ENCODE measurements at places on chromosomes 7 and 10.
A peak's percentile ranks its signal among the peaks of the same experiment; 100 is the strongest.

DNA sequence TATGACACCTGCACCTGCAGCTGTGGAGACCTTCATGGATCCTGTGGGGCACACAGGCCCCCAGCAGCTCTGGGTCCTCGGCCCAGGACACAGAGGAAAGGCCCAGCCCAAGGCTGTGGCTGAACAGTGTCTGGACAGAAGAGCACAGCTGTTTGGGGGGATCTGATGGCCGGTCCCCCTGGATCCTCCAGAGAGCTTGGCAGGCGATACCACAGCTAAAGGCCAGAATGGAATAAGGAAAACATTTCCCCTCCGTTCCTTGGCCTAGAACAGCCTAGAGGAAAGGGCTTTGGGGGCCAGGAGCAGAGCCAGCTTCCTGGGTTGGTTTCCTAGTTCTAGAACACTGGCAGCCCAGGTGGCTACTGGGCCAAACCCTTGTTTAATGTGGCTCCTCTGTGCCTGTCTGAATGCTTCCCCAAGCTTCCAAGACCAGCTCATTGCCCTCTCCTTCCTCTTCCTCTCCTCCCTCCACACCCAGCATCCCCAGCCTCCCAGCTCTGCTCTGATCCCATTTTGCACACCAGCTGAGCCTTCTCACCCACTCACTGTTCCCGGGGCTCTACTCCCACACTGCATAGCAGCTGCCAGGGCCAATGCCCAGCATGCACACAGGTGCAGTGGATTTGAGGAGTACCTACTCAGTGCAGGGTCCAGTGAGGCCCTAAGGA, 46.9 kb downstream of the GPAM start:
- DNase-seq, result no peak

DNA sequence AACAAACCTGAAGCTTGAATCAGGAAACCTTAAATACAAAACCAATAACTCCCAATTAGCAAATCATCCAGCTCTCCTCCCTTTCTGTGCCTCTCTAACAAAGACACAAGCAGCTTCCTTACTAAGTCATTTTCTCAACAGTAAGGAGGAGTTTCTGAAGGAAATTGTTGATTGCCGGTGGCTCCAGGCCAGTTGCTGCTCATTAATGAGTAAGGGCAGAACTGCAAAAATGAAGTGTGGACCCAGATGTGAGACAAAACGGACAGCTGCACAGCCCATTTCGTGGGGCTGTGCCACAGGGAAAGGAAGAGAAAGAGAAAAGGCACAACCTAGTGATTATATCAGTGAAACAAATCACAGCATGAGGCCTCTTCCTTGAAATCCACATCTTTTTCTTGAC, 42.8 kb upstream of the RHOBTB1 start:
- no peak for DNase-seq

DNA sequence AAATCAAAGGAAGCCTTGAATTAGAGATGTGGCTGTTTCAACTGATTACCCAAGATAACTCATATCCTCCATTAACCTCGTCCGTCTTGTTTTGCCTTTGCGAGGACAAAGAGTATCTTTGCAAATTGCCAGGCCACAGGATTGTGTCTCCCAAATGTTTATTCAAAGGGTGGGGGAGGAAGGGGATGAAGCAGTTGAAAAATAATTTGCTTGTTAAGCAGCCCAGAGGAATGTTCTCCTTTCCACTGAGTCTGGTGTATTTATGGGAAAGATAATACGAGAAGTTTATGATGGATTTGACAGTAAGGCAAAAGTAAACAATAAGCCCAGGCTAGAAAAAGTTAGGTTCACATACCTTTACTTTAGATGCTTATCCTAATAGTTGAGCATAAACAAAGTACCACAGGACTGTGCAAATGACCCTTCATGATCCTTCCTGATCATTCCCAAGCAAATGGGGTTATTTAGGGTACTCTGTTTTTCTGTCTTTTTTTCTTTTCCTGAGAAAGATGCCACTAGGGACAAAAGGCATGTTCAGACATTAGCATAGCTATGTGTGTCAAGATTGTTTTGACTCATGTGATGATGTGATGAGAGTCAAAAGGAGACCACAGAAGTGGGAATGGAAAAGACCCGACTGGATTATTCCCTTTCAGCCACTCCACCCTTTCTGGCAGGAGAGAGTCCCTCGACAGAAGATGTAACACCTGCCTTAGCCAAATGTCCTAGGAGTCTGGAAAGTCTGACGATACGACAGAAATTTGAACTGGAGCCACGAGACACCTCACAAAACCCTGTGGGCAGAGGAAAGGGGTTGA, 243.0 kb upstream of the GLI3 start:
- DNase-seq, result no peak

DNA sequence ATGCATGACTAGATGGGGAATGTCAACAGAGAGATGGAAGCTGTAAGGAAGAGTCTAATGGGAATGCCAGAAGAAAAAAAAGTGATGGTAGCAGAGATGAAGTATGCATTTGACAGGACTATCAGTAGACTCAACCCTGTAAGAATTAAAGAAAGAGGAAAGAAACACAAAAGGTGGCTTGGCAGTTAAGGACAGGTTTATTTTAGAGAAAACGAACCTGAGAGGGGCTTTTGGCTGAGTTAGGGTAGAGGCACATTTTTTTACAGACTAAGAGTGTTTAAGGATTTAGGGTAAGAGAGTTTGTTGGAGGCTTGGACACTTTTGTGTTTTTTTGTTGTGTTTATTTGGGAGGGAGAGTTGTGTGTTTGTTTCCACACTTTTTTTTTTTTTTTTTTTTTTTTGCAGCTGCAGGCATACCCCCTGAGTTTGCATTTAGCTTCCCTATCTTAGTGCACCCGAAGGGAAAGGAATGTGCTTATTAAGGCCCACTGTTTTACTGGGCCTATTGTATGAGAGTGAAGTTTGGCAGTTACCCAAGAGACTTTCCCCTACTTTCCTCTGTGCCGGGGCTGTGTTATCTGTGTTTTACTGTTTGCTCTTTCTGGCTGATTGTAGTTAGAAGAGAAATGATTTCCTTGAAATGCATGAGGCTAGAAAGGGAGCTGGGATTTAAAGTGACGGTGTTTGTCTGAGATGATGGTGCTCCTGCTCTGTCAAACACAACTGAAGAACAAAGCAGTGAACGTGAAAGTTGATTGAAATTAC, 32.0 kb downstream of the NPVF start:
- no peak for DNase-seq

GRCh38 chr10:71622154-71622526, 97.4 kb downstream of the C10orf105 start:
- DNase-seq, result no peak

- DNase-seq, result no peak
These were observed 1.8 kb upstream of the GAD2 start for GRCh38 chr10:26214551-26215395.

DNA sequence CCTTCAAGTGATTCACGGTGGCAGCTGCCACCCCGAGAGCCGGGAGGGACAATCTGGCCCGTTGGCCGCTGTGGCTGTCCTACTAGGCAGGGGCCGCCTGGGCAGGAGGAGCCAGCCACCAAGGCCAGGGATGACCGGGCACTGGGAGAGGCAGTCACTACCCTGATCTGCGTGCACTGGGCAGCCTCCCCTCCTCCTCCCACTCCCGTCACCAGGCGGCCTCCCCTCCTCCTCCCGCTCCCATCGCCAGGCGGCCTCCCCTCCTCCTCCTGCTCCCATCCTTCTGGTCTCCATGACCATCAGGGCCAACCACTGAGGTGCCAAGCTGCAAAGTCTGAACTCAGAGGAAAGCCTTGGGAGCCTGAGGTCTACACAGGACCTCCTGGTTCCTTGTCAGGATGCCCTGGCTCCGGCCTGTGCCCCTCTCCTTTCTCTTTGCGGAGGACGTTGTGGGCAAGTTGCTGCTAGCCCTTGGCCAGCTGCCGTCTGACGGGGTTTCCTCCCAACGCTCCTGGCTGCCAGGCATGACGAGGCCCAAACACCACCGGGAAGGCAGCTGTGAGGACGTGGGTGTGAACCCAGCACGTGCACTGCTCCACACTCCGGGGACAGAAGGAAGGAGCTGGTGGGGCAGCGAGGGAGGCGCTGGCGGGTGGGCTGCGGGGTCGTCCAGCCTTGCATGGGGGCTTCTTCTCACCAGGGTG, 131.1 kb downstream of the WDR37 start:
- no peak for DNase-seq

DNA sequence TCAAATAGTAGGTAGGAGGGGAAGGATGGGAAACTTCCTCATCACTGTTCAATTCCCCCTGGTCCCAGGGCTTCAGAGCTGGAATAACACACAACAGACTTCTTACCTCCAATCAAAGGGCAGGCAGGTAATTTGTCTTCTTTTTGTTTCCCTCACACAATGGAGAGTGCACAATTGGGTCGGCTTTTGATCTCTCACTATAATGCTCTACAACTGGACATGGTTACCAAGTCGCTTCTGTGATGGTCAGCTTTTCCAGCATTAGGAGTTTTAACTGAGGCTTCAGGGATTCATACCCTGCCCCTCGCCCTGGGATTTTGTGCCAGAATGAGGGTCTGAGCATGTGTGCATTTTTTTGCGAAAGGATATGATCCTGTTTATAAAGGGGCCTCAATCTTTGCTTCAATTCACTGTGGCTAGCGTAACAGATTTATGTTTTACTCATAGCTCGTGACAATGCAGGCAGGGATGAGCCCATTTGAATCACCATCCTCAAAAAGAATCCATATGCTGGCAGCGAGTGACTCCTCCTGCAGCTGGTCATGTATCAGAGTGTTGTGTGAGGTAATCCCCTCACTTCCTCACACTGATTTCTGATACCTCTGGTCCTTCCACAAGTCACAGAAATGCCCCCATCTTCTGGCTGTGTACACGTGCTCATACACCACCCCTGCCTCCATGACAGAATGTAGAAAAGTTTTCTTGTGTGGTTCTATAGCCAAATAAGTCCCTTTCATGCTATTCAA, 189.6 kb downstream of the CTTNBP2 start:
- DNase-seq, result no peak

DNA sequence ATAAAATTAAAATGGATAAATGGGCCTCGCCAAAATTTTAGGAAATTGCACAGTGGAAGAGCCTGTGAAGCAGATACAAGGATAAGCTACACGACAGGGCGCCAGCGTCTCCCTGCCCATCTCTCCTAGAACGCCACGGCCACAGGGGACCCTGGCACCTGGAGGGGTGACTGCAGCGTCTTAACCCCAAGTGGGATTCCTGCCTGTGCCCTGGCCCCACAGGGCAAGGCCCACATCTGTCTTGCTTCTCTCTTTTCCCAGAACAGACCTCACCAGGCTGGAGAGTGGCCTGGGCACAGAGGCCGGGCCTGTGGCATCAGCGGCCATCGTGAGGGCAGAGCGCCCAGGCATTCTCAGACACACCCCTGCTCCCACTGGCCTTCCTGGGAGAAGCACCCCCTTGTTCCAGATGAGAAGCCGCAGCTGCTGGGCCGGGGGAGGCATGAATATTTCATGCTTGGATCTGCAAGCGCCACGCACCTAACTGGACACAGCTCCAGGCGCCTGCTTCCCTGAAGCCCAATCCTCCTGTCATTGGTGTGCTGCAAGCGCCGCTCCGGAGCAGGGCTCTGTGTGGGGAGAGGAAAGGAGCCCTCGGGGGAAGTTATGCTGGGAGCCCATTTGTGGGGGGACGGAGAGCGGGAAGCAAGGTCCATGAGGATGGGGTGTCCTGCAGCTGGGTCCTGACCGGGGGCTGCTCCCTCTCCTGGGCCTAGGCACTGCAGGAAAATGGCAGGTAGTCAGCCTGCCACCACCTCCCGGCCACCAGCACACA, 153.5 kb downstream of the ELFN1 start:
- no peak for DNase-seq

GRCh38 chr10:26221541-26221940, 5.0 kb downstream of the GAD2 start:
- DNase-seq, result no peak

DNA sequence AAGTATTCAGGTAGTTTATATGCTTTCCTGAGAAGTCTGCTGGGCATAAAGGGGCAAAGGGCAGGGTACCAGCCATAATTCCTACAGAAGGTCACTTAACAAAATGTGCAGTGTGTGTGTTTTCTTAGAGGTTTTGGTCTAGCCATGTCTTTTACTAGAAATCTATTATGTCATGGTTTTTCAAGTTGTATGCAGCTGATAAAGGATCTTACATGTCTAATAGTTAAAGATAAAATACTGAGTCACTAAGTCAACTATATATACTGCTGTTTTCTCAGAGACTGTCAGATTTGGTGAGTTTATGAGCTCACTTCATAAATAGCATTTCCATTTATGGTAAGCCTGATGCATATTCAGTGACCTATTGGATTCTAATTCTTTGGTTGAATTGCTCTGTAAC, 7.7 kb downstream of the CASP2 start:
- no peak for DNase-seq

DNA sequence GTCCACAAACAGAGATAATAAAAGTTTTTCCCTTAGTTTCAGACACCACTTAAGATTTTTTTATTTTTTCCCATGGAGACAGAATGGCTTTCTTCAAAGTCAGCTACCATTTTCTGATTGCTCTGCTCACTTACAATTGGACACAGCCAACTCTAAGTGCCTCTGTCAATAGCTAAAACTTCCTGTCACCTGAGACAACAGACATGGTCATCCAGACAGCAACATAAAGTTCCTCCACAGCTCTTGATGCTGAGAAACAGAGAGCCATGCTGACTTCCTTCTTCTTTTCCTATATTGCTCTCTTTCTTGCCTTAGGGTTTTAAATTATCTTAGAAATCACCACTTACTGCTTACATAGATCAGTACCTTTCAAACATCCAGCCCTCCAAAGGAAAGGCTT, 12.0 kb downstream of the ZNF800 start:
- DNase-seq, result no peak

- DNase-seq, result peak; percentile 71
These were observed 521 bp upstream of the NYAP1 start for GRCh38 chr7:100483090-100483721.

DNA sequence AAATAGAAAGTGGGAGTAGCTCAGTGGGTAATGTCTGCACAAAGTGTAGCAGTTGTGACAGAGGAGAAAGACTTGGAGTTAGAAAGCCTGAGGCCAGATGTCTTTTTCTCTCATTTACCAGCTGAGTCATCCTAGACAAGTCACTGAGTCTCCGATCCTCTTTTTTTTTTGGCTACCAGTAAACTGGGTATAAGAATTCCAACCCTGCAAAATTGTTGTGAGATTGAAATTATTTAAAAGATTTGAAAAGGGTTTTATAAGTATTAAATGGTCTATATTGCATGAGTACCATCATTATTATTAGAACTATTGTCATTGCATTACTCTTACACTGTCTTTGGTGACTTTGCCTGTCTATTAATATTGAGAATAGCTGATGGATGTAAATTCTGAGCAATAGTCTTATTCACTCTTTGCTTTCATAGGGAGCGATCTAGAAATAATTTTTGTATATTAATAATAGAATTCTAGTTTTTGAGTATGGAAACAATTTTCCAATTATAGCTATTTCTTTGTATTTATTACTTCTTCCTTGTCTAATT, 74.0 kb downstream of the ARID5B start:
- DNase-seq, result no peak

- no peak for DNase-seq
These were observed 17.2 kb downstream of the MDH2 start for GRCh38 chr7:76065016-76065612.

DNA sequence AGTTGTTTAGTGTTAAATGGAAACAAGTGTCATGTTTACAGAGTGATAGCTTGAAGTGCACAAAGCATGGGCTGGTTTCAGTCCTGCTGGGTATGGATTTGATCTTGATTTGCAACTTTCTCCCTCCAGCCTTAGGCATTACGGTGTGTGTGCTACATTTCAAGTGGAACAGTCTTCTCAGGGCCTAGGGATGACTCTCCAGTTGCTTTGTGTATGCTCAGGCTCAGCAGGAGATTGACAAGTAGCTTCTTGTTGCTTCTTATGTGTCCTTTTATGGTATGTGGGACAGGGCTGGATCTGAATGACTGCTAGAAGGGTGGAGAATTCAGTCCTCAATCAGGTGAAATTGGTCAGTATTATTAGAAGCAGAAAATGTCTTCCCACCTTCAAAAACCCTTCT, 51.3 kb upstream of the PLEKHA1 start:
- no peak for DNase-seq
